Suppressor macrophage (primary cell): ENCODE measurements at places on chromosomes 3 and 15.

- no peak for DNase-seq
Measured at GRCh38 chr3:83890763-83891135, 1068.0 kb upstream of the CADM2 start.

DNA sequence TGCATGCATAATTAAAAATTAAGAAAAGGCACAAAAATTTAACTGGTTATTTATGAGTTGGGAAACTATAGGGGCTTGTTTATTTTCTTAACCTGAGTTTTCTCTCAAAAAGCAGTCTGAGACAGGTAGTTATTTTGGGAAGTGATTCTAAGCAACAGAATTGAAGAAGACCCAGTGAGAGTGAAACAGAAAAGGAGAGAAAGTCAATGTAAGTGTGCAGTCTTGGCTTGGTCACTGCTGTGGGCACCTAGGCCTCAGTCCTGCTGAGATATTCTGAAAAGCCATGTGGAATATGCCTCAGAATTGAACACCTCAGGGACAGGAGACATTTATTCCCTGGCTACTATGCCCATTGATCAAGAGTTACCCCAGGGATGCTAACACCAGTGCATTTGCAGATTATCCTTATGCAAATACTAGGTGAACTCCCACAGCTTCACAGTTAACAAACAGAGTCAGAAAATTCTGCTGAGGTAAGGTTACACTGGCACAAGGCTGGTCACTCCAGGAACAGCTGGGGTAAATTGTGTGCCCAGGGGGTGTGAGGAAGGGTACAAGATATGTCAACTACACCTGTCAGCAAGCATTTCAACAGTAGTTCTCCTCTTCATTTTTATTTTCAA is 222.7 kb downstream of the EFHB start:
- DNase-seq = no peak

- no peak for DNase-seq
Measured at GRCh38 chr3:171088496-171088895, 62.0 kb upstream of the SLC2A2 start.

DNA sequence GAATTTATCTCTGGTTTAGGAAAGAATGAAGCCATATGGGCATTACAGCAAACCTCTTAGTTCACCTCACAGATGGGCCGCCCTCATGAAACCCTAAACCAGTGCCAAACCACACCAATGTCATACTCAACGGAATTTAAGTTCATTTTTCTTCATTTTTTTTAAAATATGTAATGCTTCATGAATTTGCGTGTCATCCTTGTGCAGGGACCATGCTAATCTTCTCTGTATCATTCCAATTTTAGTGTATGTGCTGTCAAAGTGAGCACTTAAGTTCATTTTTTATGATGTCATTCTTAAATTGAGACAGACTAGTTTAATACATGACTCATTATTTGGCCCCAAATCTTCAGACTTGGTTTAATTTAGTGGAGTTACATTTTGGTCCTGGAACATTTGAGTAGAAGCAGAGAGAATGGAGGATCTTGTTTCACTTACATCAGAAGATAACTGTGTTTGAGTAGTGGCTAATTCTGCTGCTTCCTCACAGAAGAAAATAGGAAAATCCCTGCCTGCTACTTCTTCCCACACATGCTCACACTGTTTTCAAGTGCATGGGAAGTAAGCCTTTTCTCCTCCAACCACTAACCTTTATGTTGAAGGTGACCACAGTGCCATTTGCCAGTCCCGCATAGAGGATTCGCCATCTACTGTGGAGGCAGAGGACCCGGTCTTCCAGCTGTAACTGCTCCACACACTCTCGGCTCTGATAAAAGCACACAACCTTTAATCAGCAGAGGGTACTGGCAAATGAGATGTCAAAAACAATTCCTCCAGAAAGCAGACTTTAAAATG is 63.3 kb downstream of the ZNF106 start:
- DNase-seq = no peak

DNA sequence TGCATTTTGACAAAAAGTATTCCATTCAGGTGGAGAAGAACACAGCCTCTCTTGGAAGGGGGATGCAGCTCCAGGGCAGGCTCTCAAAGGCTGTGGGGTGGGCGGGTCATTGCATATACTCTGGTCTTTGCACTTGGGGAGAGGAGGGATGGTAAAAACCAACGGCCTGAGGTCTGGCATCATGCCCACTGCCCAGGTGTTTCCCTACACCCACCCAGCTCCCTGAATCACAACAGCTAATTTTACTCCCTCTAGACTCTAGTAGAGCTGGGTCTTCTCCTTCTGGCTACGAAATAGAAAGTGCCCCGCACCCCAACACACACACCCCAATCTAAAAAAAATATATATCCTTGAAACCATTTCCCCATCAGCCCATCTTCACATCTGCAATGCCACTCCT is 1.0 kb downstream of the MYLK start:
- DNase-seq = no peak

GRCh38 chr3:13106308-13107001 is 33.2 kb upstream of the IQSEC1 start:
- no peak for DNase-seq

- DNase-seq = no peak
Measured at GRCh38 chr15:79440355-79440908, 8.3 kb downstream of the MINAR1 start.

DNA sequence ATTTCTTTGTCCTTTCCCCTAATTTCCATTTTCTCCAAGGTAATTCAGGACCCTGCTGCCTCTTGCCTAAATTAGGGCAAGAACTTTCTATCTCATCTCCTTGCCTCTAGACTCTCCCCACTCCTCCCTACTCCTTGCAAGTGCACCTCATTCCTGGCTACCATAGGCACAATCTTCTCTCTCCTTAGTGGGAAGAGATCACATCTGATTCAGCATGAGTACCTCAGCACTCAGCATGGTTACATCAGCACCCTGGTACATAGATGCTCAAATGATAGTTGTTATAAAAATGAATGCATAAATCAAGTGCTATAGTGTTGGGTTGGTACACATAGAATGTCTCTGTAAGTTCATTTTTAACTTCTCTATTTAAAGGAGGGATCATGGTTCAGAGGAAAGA is 313.4 kb upstream of the RASGRP1 start:
- no peak for DNase-seq

DNA sequence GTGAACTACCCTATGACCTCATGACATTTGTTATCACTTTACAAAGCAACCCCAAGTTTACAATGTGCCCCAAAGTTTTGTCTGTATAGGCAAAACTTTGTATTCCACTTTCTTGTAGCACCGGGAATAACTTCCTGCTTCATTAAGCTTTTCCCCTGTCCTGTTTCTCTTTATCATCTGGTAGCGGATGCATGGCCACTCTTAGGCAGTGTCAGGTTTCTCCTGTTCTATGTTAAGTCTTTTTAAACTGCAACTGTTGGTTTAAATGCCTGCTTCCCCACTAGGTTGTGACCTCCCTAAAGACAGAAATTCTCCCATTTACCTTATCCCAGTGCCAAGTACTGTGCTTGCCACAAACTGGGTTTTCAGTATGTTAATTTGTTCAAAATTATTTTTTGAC is 433.6 kb upstream of the DPH6 start:
- DNase-seq = no peak

GRCh38 chr3:123353850-123354233 is 95.0 kb downstream of the ADCY5 start:
- no peak for DNase-seq

- DNase-seq = peak; percentile 35
Measured at GRCh38 chr3:59313365-59313764, 263.5 kb upstream of the CFAP20DC start.

GRCh38 chr3:10224794-10225665 is 23.2 kb upstream of the TATDN2 start:
- peak; percentile 83 for DNase-seq

GRCh38 chr3:10627884-10628572 is 122.6 kb upstream of the ATP2B2 start:
- no peak for DNase-seq

- DNase-seq = no peak
Measured at GRCh38 chr3:178482981-178483380, 53.3 kb upstream of the KCNMB2 start.

DNA sequence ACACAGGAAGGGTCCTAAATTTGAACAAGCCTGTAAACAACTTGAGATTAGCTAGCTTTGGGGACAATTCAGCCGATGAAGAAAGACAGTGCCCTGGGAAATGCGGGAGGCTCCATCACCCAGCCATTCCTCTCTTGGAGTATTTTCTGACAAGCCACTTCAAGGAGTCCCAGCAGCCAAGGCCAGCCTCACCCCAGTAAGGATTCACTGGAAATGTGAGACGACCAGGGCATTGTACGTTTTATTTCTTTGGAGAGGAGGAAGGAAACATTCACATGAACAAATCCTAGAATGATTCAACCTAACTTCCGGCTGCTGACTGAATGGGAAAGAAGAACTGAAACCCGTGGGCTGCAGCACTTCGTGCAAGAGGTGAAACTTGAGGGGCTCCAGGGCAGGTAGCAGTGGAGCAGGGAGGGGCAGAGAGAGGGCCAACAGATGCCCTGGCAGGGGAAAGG is 116.4 kb upstream of the ARHGEF3 start:
- peak; percentile 68 for DNase-seq

- DNase-seq = peak; percentile 28
Measured at GRCh38 chr3:134197681-134198261, 52.9 kb downstream of the RYK start.

DNA sequence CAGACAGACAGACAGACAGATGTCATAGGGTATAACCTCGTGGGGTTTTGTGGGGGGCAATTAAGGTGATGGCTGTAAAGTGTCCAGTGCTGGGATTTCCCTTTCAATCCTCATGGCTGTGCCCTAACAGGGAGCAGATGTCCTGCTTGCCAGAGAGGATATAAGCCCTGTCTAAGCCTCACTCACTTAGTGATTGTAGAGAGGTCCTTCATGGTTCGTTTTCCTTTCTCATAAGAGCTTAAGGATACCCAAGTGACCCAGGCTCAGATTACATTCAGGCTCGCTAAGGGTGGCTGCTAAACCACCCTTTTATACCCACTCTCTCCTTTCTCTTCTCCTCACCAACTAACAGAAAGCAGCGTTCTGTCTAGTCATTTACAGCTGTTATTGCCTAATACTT is 19.2 kb downstream of the LYSMD2 start:
- no peak for DNase-seq

DNA sequence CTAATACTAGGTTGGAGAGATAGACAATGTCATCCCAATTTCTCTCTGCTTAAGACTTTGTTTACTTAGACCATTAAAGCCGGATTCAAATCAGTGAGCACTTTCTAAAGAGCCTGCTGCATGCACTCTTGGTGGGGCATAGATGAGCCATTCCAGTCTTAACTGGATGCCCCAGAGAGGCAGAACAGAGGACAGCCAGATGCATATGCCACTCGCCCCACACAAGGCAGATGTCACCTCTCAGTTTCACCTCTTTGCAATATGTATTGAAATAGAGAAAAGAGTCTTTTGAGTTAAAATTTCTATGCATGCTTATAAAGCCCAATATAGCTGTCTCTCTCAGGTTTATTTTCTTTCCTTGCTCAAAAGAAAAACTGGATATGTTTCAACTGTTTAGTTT is 89.5 kb downstream of the LARS2 start:
- DNase-seq = no peak

DNA sequence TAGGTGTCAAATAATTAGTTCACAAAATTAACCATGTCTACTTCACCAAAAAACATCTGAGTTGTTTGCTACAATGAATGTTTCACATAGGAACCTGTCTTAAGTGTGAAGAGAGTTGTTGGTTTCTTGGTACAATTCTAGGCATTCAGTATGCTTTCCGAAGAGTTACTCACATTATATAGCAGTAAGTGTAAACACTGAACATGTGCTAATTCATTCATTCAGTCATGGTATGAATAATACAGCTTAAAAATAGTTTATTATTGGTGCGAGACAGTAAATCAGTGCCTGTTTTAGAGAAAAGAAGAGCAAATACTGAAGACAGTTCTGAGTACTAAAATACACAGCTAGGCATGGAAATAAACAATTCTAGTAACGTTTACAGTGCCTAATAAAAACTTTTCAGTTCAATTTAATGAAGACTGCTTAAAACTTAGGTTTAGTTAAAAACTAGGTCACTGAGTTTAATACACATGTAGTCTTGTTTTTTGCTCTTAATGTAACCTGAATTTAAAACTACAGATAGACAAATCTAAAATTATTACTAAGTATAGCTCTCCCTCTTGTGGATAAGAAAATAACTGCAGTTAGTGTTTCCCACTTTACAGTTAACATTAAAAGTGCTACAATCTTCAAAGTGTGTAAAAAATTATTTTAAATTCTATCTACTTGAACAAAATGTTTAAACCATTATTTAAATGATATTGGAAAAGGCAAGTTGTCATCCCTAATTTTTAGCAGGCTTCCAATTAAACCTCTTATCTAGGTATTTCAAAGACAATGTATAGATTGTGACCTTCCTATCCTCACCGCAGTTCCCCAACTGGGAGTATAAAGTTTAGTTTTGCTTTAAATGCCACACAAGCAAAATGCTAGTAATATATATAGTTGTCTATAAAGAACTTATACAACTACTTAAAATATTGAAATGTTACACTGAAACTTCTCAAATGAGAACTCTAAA is 20.1 kb upstream of the ZCWPW2 start:
- no peak for DNase-seq

GRCh38 chr3:140898340-140899180 is 43.1 kb upstream of the SLC25A36 start:
- DNase-seq = peak; percentile 75

DNA sequence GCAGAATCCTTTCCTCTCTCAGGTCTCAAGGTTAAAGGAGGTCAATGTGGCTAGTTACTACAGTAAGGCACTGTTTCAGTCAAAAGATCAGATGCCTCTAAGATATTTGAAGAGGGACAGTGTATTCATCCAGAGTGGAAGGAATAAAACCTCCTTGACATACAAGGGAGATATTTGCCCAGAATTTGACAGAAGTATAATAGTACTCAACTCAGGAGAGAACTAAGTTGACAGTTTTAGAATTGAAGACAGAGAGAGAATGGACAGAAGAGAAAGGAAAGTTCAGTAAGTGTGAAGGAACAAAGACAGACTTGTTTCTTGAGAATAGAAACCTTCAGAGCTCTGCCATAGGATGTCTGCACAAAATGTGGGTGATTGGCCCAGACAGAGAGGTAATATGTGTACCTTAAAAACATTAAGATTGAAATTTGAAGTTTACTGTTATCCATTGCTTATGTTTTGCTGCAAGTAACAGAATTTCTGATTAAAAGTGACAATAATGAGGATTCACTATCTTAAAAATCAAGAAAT is 507.1 kb downstream of the IGSF11 start:
- DNase-seq = no peak

DNA sequence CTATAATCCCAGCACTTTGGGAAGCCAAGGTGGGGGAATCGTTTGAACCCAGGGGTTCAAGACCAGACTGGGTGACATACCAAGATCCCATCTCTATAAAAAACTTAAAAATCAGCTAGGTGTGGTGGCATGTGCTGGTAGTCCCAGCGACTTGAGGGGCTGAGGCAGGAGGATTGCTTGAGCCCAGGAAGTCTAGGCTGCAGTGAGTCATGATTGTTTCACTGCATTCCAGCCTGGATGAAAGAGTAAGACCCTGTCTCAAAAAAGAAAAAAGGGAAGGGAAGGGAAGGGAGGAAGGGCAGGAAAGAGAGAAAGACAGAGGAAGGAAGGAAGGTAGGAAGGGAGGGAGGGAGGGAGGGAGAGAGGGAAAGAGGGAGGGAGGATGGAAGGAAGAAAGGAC is 133.7 kb upstream of the LRRN1 start:
- no peak for DNase-seq
